Mucosa of descending colon (tissue), 3 donors: ENCODE measurements at places on chromosomes 7 and 10. TPM values are rescaled to one million over a fixed set of nuclear protein-coding genes. Genes with fewer than 3 reads are reported as not detected.

DNA sequence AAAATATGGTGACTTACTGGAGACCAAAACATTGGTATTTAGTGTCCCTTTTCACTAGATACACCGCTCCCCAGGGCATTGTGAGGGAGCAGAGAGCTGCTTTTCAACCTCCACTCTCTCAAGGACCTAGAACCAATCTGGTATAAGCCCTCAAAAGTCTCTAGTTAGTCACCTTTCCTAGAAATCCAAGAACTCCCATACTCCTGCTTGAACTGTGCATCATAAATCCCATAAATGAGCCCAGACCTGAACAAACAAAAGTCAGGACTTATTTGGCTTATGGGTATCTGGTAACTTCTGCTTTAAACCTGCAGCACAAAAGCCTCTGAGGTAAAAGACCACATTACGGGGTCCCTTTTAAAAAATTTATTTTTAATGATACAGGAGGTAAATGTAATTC is 603.1 kb upstream of the LRRTM3 start:
- no peak for DNase-seq

DNA sequence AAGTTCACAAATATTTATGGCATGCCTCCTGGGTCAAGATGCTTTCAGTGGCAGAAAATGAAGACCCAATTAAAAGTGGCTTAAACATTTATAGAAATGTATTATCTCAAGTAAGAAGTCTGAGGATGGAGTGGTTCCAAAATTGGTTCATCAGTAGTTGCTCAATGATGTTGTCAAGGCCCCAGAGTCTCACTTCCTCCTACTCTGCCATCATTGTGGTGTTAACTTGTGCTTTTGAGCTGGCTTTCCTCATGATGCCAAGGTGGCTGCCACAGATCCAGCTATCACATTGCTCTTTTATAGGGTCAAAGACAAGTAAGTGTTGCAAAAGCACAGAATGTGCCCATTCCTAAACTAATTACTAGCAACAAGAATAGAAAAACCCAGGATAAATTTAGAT is 404.6 kb upstream of the NRP1 start:
- DNase-seq, result no peak

DNA sequence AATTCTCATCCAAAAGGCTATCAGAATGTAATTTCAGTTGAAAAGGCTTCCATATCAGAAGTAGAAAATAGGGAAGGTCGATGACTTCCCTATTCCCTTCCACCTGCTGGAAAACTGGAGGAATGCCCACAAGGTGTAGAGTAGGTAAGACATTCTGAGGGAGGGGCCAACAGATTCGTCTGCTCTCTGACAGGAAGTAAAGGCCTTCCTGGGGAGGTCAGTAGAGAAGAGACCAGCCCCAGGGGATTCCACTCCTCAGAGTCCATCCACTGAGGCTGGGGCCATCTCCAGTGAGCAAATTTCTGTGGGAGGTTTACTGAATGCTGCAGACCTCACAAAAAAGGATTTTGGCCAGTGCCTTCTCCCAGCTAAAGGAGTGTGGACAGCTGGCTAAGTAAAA is 19.5 kb downstream of the NPSR1 start:
- no peak for DNase-seq

GRCh38 chr10:44422153-44422552 is 37.3 kb upstream of the CXCL12 start:
- no peak for DNase-seq

The LCOR gene
- 70.4 TPM for total RNA-seq

The SEMA4G gene
- total RNA-seq, result 68.5 TPM

The OGDHL gene
- 1.9 TPM for total RNA-seq
